ENCODE measurements at places on chromosomes 6 and 20. TPM values are rescaled to one million over a fixed set of nuclear protein-coding genes. Genes with fewer than 3 reads are reported as not detected.

Gene DEFB124
- polyA plus RNA-seq: 0.52 TPM

Gene MAP7
- 3.3 TPM for polyA plus RNA-seq

Gene C4B
- 142 TPM for polyA plus RNA-seq

Gene SYNDIG1
- polyA plus RNA-seq: 1.7 TPM

Gene HAO1
- polyA plus RNA-seq: 0.10 TPM

Gene FAM8A1
- polyA plus RNA-seq: 31.0 TPM

Gene SLC52A3
- polyA plus RNA-seq: 2.8 TPM

Gene LINC00237
- polyA plus RNA-seq: not detected

Gene RAE1
- polyA plus RNA-seq: 20.4 TPM

Gene EPB41L2
- polyA plus RNA-seq: 47.3 TPM

Gene CST2
- polyA plus RNA-seq: not detected

Gene SLC18B1
- polyA plus RNA-seq: 5.2 TPM

Gene UST
- polyA plus RNA-seq: 12.4 TPM

Gene MEP1A
- polyA plus RNA-seq: not detected

Gene SPATS1
- polyA plus RNA-seq: not detected

Gene ATG5
- 24.0 TPM for polyA plus RNA-seq

Gene EPHA7
- polyA plus RNA-seq: 11.0 TPM

Gene RSPO3
- 4.4 TPM for polyA plus RNA-seq

Gene CD24
- 28.8 TPM for polyA plus RNA-seq

Gene SRMS
- not detected for polyA plus RNA-seq

Gene BANF2
- not detected for polyA plus RNA-seq

Gene KIF6
- polyA plus RNA-seq: 0.14 TPM

Gene SLC17A9
- polyA plus RNA-seq: 3.2 TPM

Gene FAM50B
- polyA plus RNA-seq: 20.6 TPM

Gene FUT9
- 0.23 TPM for polyA plus RNA-seq

Gene ZNF391
- polyA plus RNA-seq: 2.6 TPM

Gene SAMD10
- 3.8 TPM for polyA plus RNA-seq

Gene REM1
- 4.8 TPM for polyA plus RNA-seq

Gene VSX1
- polyA plus RNA-seq: 0.05 TPM

Gene ADGRF5
- 16.2 TPM for polyA plus RNA-seq

Gene SLC17A4
- polyA plus RNA-seq: 0.01 TPM

Gene CRISP2
- polyA plus RNA-seq: not detected

Gene FGD2
- polyA plus RNA-seq: 10.5 TPM

Gene ZC2HC1B
- polyA plus RNA-seq: not detected

Gene DNMT3B
- polyA plus RNA-seq: 1.0 TPM

Gene LY6G6F
- polyA plus RNA-seq: not detected

Gene GABRR1
- 0.11 TPM for polyA plus RNA-seq

Gene SLC44A4
- 4.2 TPM for polyA plus RNA-seq

Gene TPX2
- 0.84 TPM for polyA plus RNA-seq

Gene PSMB1
- polyA plus RNA-seq: 248 TPM

Gene PRL
- not detected for polyA plus RNA-seq

Gene GHRH
- polyA plus RNA-seq: not detected

Gene ENPP1
- polyA plus RNA-seq: 3.8 TPM

Gene NKX2-2
- not detected for polyA plus RNA-seq

Gene MED23
- 11.2 TPM for polyA plus RNA-seq

Gene ENPP5
- 5.0 TPM for polyA plus RNA-seq

Gene MUCL3
- polyA plus RNA-seq: not detected

Gene TBX18
- polyA plus RNA-seq: 8.3 TPM

Gene COL11A2
- 0.30 TPM for polyA plus RNA-seq

Gene ABHD16B
- polyA plus RNA-seq: 0.68 TPM

Gene CST7
- 4.5 TPM for polyA plus RNA-seq

Gene BTNL2
- not detected for polyA plus RNA-seq

Gene ANKEF1
- 0.75 TPM for polyA plus RNA-seq

Gene KIAA0408
- 14.9 TPM for polyA plus RNA-seq

Gene OPRL1
- polyA plus RNA-seq: 0.67 TPM

Gene LCA5
- 4.7 TPM for polyA plus RNA-seq

Gene KCNK15
- polyA plus RNA-seq: 0.67 TPM

Gene PFDN4
- polyA plus RNA-seq: 61.3 TPM

Gene RIPPLY2
- 2.5 TPM for polyA plus RNA-seq

All from urinary bladder (tissue), 4 donors.